ENCODE measurements at places on chromosomes 2 and 18.

DNA sequence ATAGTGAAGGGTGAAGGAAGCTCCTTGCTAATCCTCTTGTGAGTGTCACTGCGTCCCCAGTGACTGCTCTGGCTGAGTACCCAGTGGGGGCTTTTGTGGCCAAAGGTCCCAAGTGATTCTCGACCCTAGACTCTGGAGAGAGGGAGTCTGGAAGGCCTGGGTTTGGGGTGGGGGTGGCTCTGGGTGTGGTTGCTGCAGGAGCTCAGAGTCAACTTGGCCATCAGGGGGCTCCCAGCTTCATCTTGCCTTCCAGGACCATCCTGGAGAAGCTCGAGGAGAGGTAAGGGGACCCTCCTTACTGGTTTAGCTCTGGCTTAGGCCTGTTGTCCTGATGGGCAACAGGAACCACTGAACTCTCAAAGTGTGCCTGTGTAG, 592 bp downstream of the PSD4 start:
- no peak for DNase-seq

DNA sequence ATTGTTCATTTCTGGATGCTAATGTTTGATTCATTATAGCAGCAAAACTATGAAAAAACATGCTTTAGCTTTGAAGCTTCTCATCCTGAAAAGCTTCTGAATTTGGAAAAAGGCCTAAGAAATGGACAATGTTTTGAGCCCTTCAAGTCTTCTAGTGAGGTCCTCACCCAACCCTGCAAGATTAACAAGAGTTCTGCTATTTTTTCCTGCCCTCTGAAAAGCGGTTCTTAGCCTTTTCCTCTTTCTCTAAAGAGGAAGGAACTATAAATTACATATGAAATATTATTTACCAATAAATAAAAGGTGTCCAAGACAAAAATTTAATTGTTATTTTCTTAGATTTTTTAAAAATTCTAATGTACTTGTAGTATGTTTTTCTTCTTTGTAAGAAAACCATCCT, 19.9 kb upstream of the CDH19 start:
- DNase-seq = no peak

GRCh38 chr18:63315876-63316275, 3.7 kb downstream of the BCL2 start:
- no peak for DNase-seq

- DNase-seq = peak; percentile 50
These were observed 74.3 kb downstream of the IRS1 start for GRCh38 chr2:226725126-226725860.

GRCh38 chr18:4750393-4751346, 295.6 kb upstream of the DLGAP1 start:
- no peak for DNase-seq

- no peak for DNase-seq
These were observed 160.8 kb downstream of the PHLPP1 start for GRCh38 chr18:62876111-62876510.

DNA sequence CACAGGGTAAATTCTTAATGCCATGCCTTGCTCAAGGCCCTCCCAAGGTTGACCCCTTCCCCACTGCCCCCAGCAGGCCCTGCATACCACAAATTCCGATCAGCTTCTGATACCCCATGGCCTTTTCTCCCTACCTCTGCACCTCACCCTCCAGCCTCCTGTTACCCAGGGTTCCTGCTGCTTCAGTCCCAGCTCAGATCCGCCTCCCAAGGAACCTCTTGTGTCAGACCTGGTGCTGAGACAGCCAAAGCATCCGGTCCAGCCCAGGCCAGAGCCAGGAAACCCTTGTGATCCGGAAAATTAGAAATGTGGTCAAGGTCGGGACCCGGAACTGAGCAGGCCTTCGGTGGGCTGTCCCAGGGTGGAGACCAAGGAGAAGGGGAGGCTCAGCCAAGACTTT, 231.3 kb downstream of the BCL2 start:
- no peak for DNase-seq

- DNase-seq = peak; percentile 91
These were observed 30.4 kb downstream of the SRSF7 start for GRCh38 chr2:38720613-38721241.

- no peak for DNase-seq
These were observed 23.5 kb downstream of the IRS1 start for GRCh38 chr2:226776104-226776503.

GRCh38 chr2:99644419-99644787, 154.6 kb upstream of the REV1 start:
- DNase-seq = peak; percentile 65

DNA sequence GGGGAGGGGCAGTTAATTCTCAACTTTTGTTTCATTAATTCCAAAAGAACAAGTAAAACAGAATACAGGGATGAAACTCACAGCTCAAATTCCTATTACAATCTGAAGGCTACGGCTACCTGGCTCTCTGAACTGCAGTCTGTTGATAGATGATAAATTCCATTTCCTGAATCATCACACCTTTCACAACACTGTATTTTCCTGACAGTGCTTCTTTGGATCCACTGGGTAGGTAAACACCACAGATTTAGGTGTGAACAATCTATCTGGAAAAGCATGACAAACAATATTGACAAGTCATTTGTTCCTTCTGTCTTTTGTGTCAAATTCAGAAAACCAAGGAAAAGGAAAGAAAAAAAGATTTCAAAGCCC, 843.2 kb downstream of the LRRTM4 start:
- DNase-seq = no peak

- DNase-seq = peak; percentile 72
These were observed 37.9 kb downstream of the SLC38A11 start for GRCh38 chr2:164917296-164917903.

DNA sequence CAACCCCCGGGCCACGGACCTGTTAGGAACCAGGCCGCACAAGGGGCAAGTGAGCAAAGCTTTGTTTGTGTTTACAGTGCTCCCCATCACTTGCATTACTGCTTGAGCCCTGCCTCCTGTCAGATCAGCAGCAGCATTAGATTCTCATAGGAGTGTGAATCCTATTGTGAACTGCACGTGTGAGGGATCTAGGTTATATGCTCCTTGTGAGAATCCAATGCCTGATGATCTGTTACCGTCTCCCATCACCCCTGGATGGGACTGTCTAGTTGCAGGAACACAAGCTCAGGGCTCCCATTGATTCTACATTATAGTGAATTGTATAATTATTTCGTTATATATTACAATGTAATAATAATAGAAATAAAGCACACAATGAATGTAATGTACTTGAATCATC, 125.6 kb downstream of the FMNL2 start:
- DNase-seq = no peak
